Cerebellar cortex (tissue), 1 donor: ENCODE measurements at places on chromosomes 2 and 18.

DNA sequence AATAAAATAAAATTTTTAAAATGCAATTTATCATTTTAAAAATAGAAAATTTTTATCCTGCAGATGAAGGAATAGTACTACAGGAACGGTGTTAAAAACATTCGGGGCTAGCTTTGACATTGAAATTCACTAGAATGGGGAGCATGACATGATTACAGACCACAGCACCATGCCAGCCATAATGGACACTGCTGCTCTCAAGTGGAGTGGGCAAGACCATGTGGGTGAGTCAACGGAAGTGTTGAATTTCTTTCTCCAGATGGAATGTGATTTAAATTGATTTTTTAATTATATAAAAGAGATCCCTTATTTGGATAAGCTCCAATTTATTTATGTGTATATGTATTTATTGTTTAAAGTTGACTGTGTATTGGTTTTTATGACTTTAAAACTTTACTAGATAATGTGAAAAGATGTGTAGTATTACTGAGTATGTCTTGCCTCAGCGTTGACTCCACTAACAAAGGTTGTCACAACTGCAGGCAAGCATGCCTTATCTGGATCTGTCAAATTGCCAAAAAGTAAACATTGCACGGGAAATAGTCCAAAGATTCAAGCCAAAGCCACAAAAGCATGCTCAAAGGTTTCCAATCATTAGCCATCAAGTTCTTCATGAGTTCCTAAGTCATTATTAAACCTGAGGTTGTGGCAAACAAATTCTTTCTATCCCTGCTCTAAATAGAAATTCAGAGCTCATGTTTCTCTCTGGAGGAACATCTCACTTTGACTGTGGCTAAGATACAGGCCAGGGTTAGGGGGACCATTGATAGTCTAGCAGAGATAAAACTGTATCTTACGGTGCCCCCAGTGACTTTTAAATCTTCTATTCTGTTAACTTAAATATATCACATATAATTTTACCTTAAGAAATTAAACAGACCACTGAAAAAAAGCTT is 536.9 kb downstream of the TMX3 start:
- DNase-seq: peak; percentile 59

GRCh38 chr2:33441235-33441810 is 35.1 kb upstream of the RASGRP3 start:
- peak; percentile 35 for DNase-seq

DNA sequence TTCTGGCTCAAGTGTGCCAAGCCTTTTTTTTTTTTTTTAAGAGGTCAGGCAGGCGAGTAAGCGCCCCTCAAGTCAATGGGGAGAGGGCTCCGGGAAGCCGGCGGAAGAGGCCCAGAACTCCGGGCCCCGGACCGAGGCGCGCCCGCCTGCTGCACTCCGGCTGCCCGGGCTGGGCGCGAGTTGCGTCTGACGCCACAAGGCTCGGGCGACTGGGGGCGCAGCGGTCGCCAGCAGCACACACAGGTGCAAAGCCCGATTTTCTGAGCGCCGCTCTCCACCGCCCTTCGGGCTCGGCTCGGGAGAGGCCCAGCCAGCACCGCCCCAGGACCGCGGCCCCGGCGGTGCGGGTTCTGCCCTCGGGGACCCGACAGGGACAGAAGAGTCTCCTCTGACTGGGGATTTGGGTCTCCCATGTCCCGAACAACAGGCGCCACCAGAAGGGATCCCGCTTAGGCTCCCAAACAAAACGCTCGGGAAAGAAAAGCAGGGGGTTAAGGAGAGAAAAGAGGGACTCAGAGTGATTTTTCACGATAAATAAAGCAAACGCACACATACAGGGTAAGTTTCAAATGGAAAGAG is 787 bp downstream of the ERBB4 start:
- DNase-seq: no peak

DNA sequence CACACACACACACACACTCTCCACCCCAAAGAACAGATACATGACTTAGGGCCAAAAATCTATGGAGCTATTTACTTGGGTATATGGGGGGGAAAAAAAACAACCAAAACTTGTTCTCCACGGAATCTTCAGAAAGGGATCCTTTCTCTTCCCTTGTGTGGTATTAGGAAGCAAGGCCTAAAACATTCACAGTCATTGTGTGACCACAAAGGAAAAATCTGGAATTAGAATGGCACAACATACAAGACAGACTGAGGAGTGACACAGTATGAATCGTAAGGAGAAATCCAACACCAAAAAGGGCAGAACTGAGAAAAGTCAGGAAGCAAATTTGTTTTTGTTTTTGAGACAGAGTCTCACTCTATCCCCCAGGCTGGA is 70.3 kb downstream of the ASXL2 start:
- no peak for DNase-seq

- peak; percentile 11 for DNase-seq
Measured at GRCh38 chr2:45578056-45578843, 32.8 kb downstream of the SRBD1 start.

- DNase-seq: no peak
Measured at GRCh38 chr18:26021061-26021754, 69.2 kb downstream of the SS18 start.

GRCh38 chr18:59866551-59867269 is 33.1 kb upstream of the PMAIP1 start:
- DNase-seq: no peak

- DNase-seq: no peak
Measured at GRCh38 chr18:48734460-48734859, 195.6 kb downstream of the CTIF start.

DNA sequence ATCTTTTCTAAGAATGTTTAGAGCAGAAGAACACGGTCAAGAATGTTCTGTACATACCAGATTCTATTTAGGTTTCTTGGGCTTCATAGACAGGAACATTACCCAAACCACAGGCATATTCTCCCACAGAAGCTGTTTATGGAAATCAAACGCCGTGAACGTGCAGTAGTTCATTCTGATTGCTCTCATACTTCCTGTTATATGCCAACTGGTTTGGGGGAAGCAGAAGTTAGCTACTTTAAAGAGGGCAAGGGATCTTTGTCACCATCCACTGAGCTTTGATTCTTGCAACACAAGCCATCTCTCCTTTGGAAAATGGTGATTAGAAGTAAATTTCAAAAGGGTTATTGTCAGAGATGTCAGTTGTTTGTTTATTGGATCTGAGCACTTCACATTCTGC is 182.2 kb upstream of the NRP2 start:
- no peak for DNase-seq

DNA sequence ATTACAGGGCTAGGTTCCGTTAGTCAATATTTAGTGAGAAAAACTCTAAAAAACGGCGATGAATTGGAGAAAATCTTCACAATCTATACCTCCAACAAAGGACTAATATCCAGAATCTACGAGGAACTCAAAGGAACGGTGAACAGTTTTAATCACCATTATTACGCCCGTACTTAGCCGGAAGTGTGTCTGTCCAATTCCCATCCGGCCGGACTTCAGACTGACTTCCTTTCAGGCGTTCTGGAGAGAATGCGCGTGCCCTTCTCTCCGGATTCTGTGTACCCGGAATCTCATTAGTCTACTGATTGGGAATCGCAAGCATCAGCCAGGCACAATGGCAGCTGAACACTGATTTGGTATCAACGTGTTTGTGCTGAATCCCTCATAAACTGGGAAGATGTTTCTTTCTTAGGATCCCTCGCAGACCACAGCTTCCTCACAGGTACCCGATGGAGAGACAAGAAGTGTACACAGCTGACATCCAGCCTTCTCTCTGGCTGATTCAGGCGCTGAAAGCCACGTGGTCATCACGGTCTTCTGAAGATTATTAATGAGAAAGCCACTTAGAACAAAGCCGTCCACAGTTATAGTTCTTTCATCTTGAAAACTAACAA is 239.9 kb downstream of the ZNF516 start:
- DNase-seq: no peak

- DNase-seq: no peak
Measured at GRCh38 chr18:62128157-62128556, 58.7 kb downstream of the PIGN start.

DNA sequence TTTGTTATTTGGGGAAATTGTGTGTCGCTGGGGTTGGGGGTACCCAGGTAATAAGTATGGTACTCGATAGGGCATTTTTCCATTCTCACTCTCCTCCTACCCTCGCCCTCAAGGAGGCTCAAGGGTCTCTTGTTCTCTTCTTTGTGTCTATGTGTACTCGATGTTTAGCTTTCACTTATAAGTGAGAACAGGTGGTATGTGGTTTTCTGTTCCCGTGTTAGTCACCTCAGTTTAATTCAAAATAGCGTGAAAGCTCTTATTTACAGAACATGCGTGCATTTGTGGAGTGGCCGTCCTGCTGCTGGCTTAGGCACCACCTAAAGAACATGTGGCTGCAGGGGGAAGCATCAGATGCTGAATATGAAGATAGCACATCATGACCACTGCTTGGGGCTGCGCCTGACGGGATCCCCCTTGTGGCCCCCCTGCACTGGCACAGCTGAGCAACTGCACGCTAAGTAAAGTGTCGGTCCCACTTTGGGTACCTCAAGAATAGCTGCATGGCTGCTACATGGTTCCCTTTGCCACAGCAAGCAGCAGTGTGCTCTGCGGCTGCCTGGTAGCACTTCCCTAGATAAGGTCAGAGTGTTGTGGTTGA is 569.0 kb downstream of the DCDC2C start:
- DNase-seq: no peak

GRCh38 chr2:79649531-79649930 is 136.7 kb downstream of the CTNNA2 start:
- no peak for DNase-seq

- DNase-seq: no peak
Measured at GRCh38 chr2:184743096-184743495, 144.8 kb downstream of the ZNF804A start.

GRCh38 chr18:49444581-49444980 is 15.9 kb downstream of the DYM start:
- DNase-seq: no peak

- peak; percentile 61 for DNase-seq
Measured at GRCh38 chr2:40400336-40400953, 51.4 kb downstream of the SLC8A1 start.

DNA sequence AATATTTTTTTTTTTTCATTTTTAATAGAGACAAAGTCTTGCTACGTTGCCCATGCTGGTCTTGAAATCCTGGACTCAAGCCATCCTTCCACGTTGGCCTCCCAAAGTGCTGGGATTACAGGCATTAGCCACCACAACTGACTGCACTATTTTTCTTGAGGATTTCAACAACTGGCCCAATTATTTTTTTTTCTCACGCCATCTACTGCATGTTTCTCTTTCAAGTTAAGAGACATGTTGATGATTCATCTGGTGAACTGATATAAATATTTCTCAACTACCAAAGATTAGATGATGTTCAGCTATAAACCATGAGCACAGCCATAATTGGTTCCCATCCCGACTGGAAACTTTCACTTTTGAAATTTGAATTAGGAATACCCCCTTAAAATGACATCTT is 688.4 kb upstream of the SYT4 start:
- DNase-seq: no peak

GRCh38 chr2:85992611-85993010 is 103.8 kb upstream of the ST3GAL5 start:
- DNase-seq: no peak

GRCh38 chr2:140199312-140199711 is 1419.1 kb upstream of the NXPH2 start:
- DNase-seq: no peak

- DNase-seq: no peak
Measured at GRCh38 chr18:10453261-10453805, 1.1 kb upstream of the APCDD1 start.

GRCh38 chr2:97749581-97749980 is 36.2 kb downstream of the ZAP70 start:
- no peak for DNase-seq

DNA sequence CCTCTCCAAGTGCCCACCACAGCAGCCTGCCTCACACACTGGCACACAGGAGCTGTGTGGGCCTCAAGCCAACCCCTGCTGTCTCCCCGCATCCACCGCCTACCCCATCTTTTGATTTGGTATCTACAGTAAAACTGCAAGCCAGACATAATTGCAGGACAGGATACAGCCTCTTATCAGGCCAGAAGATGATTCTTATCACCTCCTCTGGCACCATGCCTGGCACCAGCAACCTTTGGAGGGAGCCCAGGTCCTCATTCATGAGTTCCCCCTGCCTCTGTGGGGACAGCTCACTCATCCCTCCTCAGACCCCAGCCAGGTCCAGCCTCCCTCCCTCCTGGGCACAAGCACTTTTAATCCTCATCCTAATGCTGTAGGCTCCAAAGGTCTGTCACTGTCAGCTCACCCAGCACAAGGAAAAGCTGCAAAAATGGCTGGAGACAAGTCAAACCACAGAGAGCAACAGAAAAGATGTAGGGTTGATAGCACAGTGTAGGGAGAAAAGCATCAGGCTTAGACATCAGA is 9.7 kb downstream of the RAB11FIP5 start:
- DNase-seq: no peak

- DNase-seq: peak; percentile 10
Measured at GRCh38 chr2:17148407-17149145, 369.7 kb downstream of the RAD51AP2 start.

DNA sequence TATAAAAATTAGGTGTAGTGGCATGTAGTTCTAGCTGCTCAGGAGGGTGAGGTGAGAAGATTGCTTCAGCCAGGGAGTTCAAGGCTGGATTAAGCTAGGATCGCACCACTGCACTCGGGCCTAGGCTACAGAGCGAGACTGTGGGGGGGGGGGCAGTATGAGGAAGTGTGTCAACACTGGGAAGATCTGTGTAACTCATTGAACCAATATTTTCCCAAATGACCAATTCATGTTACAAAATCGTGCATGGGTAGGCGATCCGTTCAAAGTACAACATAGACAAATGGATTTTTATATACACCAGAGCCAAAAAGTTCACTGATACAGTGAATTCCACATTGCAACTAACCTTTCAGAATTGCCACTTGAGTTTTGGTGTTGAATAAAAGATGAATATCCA is 8.1 kb downstream of the SMAD4 start:
- no peak for DNase-seq

- no peak for DNase-seq
Measured at GRCh38 chr18:62629031-62629430, 86.3 kb upstream of the PHLPP1 start.

DNA sequence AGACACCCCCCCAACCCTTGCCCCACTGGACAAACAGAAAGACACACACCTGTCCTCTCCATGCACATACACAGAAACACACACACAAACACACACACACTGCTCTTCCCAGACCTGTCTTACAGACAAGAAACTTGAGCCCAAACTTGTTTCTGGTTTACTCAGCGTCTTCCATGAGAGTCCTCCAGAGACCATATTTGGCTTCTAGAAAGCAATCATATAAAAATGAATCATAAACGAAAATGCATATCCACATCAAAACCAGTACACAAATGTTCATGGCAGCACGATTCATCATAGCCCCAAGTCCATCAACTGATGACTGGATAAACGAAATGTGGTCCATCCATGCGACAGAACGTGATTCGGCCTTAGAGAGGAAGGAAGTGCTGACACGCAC is 84.2 kb upstream of the ASAP2 start:
- no peak for DNase-seq

DNA sequence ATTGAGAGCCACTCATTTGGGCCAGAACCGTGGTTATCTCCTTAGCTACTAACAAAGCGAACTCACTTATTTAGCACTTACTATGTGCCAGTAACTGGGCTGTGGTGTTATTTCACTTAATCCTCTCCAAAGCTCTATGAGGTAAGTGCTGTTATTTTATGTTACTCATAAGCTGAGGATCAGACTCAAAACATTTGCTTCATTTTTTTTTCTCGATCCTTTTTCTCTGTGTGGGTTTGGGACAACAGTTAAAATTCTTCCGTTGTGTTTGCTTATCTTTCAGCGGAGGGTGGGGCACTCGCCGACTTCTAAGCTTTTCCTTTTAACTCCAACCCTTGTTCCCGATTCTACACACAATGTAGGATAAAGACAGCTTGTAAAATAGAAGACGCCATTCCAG is 52.8 kb downstream of the TMEM178A start:
- no peak for DNase-seq
